ENCODE measurements at places on chromosomes 7 and 10. TPM values are rescaled to one million over a fixed set of nuclear protein-coding genes. Genes with fewer than 3 reads are reported as not detected.

The SGCE gene
- total RNA-seq, result 53.3 TPM

GRCh38 chr7:28408105-28408959 is 4.0 kb upstream of the CREB5 start:
- DNase-seq, result no peak

- no peak for DNase-seq
Observed at GRCh38 chr10:70334526-70335245, 47.7 kb downstream of the LRRC20 start.

The LIPF gene
- total RNA-seq, result not detected

The GIMAP6 gene
- total RNA-seq, result 87.8 TPM

The PALD1 gene
- total RNA-seq, result 73.3 TPM

The MYH16 gene
- 0.11 TPM for total RNA-seq

The GDF2 gene
- total RNA-seq, result not detected

DNA sequence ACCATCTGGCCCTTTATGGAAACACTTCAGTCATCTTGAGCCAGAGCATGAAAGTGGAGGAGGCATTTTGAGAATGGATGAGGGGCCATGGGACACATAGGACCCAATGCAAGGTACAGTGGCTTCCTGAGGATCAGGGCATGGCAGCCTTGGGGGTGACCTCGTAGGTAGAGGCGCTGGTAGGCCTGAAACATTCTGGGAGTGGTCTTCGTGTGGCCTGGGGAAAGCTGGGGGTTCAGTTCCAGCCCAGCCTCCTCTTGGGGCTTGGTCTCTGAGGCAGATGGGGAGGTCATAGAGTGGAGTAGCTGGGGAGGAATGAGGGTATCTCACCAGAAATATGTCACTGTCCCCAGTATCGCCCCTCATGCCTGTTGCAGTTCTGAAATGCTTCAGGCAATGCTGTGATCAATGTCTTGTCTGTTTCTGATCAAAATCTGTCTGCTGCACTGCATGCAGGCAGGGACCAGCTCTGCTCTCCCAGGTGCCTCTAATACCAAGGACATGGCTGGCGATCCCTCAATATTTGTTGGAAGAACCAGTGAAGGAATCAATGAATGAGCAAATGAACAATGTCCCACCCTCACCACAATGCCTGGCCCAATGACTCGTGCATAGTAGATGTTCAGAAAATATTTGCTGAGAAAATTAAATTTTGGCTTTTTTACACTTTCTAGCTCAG is 90.9 kb downstream of the CHST15 start:
- no peak for DNase-seq

The GJD4 gene
- not detected for total RNA-seq

The LIMK1 gene
- total RNA-seq, result 54.4 TPM

- DNase-seq, result no peak
Observed at GRCh38 chr10:114810926-114811325, 10.7 kb upstream of the FHIP2A start.

- no peak for DNase-seq
Observed at GRCh38 chr7:76187272-76187671, 14.4 kb upstream of the SRRM3 start.

The LLCFC1 gene
- total RNA-seq, result not detected

The PMS2 gene
- 15.9 TPM for total RNA-seq

The MMD2 gene
- not detected for total RNA-seq

GRCh38 chr10:43039624-43040481 is 37.0 kb upstream of the RET start:
- no peak for DNase-seq

DNA sequence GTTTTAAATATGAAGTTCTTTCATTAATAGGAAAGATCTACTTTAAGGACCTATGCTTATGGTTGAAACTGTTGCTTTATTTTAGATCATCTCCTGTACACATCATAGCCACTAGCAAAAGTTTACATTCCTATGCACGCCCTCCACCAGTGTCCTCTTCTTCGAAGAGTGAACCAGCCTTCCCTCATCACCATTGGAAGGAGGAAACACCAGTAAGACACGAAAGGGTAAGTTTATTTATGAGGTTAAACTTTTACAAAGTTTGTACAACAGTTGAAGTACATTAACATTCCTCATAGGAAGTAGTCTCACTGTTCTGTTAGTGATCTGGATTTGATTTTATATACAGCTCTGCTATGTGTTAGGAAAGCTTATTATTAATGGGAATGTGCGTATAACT is 16.9 kb downstream of the HBP1 start:
- DNase-seq, result no peak

Data from endothelial cell of umbilical vein (primary cell).